ENCODE measurements at places on chromosomes 11 and 22.

DNA sequence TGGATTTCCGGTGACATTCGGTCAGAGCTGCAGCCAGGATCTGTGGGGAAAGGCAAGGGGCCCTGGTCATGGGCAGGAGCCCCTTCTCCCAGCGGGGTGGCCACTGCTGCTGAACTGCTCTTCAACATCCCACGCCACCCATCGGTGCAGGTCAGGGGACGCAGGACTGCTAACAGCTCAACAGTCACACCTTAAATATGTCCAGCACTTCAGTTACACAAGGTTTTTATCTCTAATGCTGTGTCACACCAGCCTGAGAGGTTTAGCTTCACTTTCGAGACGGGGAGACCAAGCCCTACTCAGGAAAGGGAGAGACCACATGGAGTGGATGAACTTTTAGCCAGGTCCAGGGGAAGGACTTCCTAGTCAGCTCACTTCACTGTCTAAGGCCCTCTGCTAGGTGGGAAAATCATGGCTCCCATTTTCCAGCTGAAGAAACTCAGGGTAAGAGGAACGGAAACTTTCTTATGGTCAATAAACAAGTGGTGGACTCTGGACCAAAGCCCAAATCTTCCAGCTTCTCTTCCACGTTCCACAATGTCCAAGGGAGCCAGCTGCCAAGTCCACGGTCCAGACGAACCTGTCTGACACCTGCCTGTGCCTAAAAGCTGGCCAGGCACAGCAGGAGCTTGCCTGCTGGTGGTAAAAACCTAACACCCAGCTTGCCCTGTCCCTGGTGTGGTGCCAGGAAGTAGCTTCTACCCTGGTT is 21.0 kb upstream of the CHADL start:
- no peak for DNase-seq

DNA sequence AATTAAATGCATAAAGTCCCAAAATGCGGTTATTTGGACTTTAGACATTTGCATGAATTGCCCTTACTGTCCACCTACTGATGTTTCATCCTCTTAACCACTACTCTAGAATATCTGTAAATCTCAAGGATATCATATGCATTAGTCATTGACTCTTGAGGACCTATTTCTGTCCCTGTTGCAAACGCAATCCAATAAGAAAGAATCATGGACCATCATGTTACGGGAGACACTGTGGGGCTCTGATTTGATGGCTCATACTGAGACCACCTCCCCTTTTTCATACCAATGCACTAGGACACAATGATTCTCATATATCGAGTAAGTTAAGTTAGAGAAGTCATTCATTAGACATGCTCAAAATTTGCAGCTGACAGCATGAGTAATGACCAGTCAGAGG is 14.4 kb downstream of the POU2AF2 start:
- no peak for DNase-seq

DNA sequence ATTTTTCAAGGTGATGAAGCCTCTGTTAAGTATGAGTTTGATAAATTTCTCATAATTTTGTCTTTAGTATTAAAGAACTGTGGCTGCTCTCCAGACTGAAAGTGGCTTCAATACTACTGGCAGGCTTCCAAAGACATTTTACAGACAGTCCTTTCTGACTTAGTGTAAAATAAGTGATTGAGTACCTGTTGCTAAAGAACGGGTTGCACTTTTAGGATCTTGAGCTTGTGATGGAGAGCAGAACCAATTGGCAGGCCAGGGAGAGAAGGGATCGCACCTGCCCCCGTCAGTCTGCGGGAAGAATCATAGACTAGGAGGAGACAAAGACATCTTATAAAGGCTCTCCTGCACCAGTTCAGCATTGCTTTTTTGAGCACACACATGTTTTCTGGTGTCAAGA is 4.4 kb downstream of the NCAM1 start:
- no peak for DNase-seq

DNA sequence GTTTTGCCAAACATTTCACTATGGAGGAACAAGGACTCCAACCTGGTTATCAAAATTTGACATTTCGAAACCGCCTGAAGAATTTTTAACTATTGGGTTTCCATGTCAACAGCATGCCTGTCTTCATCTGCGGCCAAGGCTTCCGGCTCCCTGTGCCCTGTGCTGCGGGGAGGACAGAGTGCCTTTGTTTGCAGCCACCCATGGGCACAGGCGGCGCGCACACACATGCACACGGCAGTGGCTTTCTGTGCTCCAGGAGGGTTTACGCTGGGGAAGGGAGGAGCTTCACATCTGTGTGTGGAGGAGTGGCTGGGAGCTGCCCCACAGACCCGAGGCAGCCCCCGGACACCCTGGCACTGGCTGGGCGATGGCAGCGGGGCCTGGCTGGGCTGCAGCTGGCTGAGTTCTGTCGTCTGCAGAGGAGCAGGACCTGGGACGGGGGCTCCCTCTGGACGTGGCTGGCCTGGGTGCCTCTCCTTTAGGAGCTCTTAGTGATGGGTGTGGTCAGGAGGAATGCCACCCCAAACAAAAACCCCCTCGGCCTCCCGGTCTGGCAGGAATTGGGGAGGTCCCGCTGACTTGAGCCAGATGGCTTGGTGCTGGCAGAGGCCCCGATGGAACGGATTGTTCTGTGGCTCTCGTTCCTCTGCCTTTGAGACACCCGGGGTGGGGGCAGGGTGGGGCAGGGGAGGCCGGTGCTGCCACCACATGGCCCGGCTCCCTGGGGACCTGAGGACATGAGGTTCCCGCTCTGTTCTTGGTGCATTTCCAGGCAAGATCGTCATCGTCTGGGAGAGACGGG is 1290.9 kb downstream of the BRD1 start:
- no peak for DNase-seq

GRCh38 chr11:62921201-62921572 is at the start of gene CHRM1:
TSS of gene CHRM1 (minus strand) at chr11:62921363. CDS start at chr11:62911100, 10,263 bp downstream.
- DNase-seq: no peak

GRCh38 chr11:86990515-86990914 is 35.3 kb upstream of the FZD4 start:
- no peak for DNase-seq

DNA sequence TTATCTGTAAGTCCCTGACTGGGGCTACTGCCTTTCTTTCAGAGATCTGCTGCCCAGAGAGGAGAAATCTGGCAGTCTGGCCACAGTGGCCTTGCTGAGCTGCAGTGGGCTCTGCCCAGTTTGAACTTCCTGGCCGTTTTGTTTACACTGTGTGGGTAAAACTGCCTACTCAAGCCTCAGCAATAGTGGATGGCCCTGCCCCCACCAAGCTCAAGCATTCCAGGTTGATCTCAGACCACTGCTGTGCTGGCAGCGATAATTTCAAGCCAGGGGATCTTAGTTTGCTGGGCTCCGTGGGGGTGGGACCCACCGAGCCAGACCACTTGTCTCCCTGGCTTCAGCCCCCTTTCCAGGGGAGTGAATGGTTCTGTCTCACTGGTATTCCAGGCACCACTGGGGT is 117.5 kb downstream of the TRPC6 start:
- no peak for DNase-seq

GRCh38 chr11:4041731-4042391 is 52.7 kb upstream of the RRM1 start:
- no peak for DNase-seq

GRCh38 chr11:28346209-28346608 is 238.0 kb downstream of the METTL15 start:
- no peak for DNase-seq

- no peak for DNase-seq
Observed at GRCh38 chr11:78795621-78796261, 221.1 kb upstream of the NARS2 start.

DNA sequence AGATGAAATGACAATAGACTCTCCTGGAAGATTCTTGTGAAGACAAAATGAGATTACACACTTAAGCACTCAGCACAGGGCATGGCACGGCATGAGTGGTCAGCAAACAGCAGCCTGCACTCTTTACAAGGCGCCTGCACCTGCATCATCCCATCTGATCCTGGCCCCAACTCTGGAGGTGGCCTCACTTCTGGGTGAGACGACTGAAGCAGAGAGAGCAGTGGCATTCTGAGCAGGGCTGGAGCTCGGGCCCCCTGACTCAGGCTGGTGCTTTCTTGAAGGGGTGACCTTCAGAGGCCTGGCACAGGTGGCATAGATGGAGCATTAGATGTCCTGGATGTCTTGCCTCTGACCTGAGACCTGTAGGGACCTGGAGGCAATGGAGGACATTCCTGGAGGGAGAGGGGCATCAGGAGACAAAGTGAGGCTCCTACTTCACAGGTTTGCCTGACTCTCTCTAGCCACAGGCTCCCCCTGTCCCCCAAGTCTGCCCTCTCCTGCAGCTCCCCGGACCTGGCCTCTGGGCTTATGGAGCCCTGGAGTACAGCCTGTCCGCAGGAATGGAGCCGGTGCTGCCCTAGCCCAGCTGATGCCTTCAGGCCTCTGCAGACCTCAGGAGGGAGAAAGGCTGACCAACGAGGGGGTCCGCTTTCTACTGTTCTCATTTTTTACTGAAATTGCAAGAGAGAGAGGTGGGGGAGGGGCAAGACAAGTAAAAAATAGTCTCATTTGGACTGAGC is 65.5 kb upstream of the THY1 start:
- DNase-seq: no peak

DNA sequence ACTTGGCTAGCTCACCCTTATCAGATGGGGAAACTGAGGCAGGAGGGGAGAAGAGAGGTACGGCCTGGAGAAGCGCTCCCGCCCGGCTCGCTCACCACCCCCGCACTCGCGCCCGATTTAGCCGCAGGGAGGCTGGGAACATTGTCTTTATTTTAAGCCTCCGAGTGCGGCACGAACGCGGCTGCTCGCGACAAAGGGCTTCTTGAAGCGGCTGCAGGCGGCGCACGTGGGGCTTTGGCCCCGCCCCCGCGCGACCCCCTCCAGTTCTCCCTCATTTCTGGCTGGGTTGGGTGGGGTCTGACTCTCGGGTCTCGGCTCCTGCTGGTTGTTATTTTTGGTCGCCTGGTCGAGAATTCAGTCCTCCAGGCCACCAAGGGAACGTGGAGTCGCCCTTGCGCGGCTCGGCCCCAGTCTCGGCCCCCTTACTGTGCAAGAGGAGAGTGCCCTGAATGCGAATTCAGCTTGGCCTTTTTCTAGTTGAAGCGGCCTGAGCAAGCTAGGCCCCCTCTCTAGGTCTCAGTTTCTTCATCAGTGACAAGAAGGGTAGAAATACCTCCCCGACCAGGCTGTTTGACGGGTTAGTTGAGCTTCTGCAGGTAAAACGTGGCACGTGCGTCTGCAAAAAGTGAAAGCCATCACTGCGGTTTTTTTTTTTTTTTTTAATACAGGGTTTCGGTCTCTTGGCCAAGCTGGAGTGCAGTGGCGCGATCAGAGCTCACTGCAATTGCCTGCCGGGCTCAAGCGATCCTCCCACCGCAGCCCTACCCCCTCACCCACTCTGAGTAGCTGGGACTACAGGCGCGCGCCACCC is 2.6 kb upstream of the CHRM1 start:
- DNase-seq: no peak

GRCh38 chr22:49657974-49658590 is 169.6 kb downstream of the BRD1 start:
- no peak for DNase-seq

DNA sequence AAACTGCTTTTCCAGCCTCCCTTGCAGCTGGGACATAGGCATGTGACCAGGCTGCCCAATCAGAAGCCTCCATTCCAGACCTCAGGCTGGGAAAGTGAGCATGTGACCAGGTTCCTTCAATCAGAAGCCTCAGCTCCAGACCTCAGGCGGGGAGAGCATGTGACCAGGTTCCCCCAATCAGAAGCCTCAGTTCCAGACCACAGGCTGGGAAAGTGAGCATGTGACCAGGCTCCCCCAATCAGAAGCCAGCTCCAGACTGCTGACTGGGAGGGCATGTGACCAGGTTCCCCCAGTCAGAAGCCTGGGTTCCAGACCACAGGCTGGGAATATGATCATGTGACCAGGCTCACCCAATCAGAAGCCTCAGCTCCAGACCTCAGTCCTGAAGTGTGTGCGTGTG is 11.7 kb upstream of the IL2RB start:
- DNase-seq: no peak

DNA sequence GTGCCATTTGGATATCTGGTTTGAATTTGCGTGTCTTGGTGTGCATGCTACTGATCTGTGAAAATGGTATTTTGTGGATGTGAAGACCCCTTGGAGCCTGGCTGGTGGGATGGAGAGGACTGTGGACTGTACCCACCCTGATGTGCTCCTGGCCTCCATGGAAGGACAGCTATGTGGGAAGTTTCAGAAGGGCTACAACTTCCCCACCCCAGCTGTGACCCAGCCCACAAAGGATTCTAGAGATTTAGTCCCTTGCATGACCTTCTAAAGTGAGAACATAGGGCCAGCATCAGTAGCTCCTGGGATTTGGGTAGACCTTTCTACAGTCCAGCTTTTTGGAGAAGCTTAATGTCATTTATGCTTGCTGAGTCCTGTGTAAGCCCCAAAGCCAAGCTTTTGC is 173.4 kb downstream of the BCR start:
- no peak for DNase-seq

DNA sequence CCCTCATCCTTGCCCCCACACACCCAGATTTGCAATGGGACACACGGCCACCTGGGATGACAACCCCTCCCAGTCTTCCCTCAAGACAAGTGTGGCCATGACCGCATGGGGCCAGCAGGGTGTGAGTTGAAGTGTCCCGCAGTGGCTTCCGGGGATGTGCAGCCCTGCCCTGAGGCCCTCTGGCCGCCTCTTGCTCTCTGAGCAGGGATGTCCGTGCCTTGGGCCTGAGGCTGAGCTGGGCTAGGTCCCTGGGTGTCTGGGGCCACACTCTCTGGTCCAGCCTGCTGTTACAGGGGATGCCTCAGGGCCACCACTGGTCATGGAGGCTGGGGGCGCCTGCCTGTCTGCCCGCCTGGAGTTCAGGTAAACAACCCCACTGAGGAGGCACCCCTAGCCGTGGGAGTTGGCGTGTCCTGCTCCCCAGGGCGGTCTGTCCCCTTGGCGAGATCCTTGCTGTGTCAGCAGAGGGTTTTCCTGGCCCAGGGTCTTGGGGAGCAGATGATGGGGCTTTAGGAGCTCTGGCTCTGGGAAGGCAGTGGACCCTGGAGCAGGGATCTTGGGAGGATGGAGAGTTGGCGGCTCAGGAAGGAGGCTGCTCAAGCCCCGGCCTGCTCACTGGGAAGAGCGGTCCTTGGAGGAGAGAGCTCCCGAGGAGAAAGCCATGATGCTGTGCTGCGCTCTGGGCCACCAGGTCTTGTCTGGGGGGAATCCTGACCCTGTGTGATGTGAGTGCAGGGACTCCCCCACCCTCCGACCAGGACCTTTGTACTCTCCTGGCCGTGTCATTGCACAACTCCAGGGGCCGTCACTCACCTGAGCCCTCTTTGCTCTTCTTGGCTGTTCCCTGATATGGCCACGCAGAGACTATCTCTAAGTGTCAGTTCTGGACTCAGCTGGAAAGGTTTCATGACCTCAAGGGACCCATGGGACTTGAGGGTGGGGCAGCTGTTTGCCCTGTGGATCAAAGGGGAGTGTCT is 67.9 kb downstream of the KCNQ1 start:
- no peak for DNase-seq

- DNase-seq: no peak
Observed at GRCh38 chr11:73059915-73060314, 82.2 kb downstream of the FCHSD2 start.

- no peak for DNase-seq
Observed at GRCh38 chr11:31487848-31488247, 21.6 kb downstream of the IMMP1L start.

- no peak for DNase-seq
Observed at GRCh38 chr11:19284881-19285280, 44.1 kb upstream of the E2F8 start.

Measured in activated gamma-delta T cell (primary cell).